ENCODE measurements at places on chromosomes 12 and 14.

DNA sequence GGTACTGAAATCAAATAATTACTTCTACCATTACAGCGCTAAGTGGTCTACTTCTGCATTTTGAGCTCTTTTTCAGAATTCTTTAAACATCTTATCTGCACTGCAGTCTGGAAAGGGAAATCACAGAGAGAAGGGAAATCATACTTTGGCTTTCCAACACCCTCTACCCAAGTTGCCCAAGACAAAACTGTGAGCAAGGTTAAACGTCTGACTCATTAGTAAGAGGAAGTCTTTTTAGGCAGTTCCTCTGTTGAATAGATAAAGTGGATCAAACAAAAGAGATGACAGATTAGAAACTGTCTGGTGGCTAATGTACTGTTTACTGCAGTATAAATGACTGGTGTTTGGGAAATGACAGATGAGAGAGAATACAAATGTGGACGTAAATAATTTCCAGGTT, 858.1 kb downstream of the NRXN3 start:
- no peak for DNase-seq

- DNase-seq: no peak
Measured at GRCh38 chr12:93015871-93016751, 87.0 kb upstream of the EEA1 start.

- no peak for DNase-seq
Measured at GRCh38 chr12:40194846-40195245, 30.0 kb upstream of the LRRK2 start.

DNA sequence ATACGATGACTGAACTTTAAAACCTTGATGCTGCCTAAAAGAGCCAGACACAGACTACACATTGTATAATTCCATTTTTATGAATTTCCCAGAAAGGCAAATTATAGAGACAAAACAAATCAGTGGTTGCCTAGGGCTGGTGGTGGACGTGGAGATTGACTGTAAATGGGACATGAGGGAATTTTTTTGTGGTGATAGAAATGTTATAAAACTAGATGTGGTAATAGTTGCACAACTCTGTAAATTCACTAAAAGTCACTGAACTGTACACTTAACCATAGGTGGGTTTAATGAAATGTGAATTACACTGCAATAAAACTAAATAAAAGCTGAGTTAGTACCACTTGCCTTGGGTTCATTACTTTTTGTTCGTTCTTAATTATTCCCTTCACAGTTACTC, 72.1 kb downstream of the PLEKHA5 start:
- no peak for DNase-seq

- no peak for DNase-seq
Measured at GRCh38 chr14:95833429-95833828, 43.2 kb upstream of the TUNAR start.
